Activated CD4-positive, alpha-beta T cell treated with anti-CD3 and anti-CD28 coated beads, Interleukin-2, amount 50 U/mL, for 1 hour (primary cell): ENCODE measurements at places on chromosomes 6 and 20.

- no peak for DNase-seq
Observed at GRCh38 chr6:89667872-89668556, 29.5 kb upstream of the LYRM2 start.

DNA sequence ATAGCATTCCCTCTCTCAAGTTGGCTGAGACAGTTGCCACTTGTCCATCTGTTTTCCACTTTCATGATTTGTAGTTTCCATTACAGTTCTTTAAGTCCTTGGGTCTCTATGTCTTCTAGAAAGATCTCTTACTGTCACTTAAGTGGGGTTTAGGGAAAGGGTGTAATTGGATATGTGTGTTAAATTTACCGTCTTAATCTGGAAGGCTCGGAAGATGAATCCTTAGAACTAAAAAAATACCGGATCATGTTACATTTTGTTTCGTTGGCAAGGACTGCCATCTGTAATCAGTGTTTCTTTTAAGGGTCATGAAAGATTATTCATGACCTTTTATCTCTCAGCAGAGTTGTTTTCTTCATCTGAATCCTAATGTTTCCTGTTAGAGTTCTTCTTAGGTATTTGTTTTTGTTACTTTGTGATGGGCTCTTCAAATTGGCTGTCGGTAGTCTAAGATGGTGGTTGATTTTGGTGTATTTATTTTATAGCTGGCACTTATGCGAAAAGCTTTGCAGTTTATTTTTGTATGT is 21.8 kb upstream of the BTBD3 start:
- DNase-seq: no peak

DNA sequence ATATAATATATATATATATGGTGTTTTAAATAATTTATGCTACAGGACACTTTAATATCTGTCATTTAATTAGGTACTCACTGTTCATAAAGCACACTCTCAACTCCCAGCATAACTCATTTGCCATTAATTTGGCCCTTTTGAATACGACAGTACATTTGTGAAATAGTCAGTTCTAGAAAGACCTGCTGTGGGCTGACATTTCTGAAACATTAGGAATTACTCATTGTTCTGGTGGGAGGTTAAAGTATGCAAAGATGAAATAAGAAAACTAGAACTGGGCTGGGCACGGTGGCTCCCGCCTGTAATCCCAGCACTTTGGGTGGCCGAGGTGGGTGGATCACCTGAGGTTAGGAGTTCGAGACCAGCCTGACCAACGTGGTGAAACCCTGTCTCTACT is 497.5 kb downstream of the UTRN start:
- DNase-seq: no peak

- DNase-seq: peak; percentile 63
Observed at GRCh38 chr20:63442100-63442493, 30.4 kb downstream of the KCNQ2 start.

- DNase-seq: no peak
Observed at GRCh38 chr20:45872626-45873025, 8.4 kb upstream of the ZSWIM1 start.

GRCh38 chr20:2135013-2135412 is 33.4 kb downstream of the STK35 start:
- DNase-seq: no peak

DNA sequence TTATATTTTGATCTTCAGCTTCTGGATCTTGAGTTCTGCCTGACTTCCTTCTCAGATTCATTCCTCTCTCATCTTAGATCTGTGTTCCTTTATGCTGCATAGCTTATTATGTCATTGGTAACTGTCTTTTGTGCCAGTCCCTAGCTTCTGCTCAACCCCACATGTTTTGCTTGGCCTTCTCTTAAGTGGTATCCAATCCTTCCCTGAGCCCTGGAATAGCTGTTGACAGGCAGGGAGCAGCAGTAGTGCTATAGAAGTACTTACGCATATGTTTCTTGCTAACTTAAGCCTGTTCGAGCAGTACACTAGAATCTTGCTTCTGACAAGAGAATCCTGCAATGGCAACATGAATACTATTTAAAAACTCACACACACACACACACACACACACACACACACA is 13.6 kb upstream of the GRIK2 start:
- DNase-seq: no peak
